ENCODE measurements at places on chromosomes 5 and 9.

- ATAC-seq = no peak
These were observed 38.9 kb upstream of the TNFSF8 start for GRCh38 chr9:114969269-114969668.

DNA sequence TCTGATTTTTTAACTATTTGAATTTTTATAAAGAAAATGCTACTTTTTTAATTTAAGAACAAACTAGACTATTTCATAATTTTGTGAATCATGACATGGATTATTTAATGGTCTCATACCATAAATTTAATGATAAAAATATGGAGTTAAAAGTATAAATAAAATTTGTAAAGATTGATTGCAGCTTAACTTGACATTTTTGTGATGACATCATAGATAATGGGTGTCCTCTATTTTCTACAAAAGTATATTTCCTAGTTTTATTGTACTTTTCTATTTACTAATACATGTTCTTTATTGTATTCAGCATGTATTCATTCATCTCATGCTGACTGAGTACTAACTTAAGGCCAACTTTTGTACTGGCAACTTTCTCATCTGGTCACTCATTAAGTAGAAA lies 1096.5 kb downstream of the NR2F1-AS1 start:
- ATAC-seq = no peak

- no peak for ATAC-seq
These were observed 1.3 kb upstream of the OR13J1 start for GRCh38 chr9:35871545-35871944.

DNA sequence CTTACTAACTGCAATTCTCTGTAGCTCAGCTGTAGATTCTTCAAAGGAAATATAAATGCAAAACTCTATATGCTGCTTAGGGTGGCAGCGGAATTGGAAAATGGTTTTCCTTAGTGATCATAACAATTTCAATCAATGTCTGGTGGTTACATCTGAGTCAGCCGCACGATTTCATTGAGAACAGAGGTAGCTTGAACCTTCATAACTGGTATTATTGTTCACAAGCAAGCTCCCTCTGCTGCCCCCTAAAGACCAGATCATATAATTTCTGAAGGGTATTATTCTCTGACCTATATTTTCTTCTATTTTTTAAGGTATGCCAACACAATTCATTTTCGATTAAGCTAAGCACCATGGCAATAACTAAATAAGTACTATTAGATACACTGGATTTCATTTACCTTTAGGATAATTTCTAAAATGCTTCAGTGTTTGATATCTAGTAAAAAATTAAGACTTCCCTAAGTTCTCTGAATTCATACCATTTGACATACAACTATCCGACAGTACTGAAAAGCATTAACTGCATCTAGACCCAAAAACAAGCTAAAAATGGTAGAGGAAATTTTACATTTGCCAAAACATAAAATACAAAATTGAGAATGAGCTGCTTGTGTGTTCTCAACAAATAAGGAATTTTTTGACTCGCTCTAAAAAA lies 181.1 kb upstream of the SPEF2 start:
- no peak for ATAC-seq

- ATAC-seq = no peak
These were observed 1.2 kb downstream of the ABO start for GRCh38 chr9:133273819-133274218.

DNA sequence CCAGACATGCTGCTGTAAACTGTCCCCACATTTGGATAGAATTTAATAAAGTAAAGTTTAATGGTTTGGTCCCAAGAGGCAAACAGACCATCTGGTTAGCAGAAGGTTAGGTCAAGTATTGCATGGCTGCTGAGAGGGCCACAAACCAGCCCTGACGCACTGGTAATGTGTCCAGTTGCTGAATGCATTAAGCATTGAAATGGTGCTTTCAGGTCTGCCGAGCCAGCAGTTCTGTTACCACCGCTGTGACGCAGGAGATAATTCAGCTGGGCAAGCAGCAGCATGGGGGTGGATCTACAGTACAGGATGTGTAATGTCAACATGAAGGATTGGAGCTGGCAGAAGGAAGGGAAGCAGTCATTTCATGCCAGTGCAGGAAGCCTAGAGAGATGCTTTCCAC lies 16.0 kb downstream of the ZNF462 start:
- no peak for ATAC-seq

DNA sequence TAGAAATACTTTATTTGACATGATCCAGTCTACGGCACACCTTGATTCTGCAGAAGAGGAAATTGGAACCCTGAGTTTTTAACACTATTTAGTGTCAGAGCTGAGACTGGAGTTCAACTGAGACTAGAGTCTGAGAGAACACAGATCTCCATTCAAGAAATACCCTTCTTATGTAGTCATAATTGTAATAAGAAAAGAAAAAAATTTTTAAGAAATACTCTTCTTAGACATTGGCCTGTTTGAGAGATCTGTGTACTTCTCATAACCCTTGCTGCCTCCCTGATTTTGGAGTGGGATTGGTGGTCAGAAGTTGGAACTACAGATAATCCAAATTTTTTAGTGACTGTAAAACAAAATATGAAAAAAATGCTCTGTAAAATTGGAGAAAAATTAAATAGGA lies 253.4 kb downstream of the ARRDC3 start:
- ATAC-seq = no peak

DNA sequence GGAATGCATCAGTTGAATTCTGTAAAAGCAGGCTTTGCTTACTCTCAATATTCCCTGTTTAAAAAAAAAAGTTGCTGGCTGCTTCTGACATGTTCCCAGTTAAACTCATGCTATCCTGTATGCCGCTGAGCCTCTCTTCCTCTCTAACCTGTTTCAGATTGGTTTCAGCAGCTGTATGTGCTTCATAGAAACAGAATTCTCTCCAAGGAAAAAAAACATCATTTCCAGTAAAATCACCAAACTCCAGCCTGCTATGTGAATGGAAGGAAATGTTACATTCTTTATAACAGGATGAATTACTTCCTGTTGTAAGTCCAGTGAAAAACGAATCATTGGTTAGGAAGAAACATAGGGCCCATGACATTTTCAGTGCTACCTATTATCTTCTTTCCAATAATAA lies 25.7 kb upstream of the KCNV2 start:
- ATAC-seq = no peak

DNA sequence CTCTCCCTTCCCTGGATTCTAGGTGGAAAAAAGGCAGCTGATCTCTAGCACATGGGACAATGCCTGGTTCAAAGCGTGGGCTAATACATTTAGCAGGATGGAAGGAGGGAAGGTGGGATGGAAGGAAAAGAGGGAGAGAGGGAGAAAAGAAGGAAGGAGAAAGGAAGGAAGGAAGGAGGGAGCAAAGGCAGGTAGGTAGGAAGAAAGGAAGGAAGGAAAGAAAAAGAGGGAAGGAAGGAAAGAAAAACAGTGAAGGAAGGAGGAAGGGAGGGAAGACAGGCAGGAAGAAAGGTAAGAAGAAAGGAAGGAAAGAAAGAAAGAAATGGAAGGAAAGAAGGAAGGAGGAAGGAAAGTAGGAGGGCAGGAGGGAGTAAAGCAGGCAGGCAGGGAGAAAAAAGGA lies 12.2 kb upstream of the PALM2AKAP2 start:
- no peak for ATAC-seq

- no peak for ATAC-seq
These were observed 355.5 kb downstream of the TLR4 start for GRCh38 chr9:118059484-118060278.

DNA sequence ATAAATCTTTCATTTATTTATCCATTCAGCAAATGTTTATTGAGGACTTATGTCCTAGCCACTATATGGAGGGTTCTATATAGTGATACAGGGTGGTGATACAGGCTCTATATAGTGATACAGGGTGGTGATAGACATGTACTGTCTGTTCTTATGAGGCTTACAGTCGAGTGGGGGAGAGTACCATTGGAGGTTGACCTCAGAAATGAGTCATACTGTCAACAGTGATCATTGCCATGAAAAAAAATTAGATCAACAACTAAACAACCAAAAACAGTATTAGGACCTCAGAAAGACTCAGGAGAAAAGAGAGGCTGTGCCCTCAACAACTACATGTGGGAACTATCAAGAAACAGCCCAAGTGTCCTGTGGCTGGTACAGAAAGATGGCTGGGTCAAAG lies 22.0 kb downstream of the PAPPA start:
- no peak for ATAC-seq

DNA sequence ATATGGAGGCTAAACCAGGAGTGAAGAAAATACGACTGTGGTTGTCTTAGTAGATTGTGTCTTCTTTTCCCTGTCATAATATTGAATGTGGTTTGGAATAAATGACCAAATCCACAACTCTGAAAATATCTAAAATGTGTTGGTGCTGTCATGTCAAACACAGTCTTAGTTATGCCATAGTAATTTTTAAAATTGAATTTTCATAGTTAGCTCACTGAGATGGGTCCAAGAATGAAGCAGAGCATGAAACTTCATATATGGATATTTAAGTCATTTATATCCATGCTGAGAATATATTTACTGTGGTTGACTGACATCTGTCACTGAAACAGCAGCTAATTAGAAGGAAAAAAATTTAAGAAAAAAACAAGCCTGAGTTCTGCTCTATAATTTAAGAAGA lies 260.4 kb upstream of the ATP10B start:
- no peak for ATAC-seq

DNA sequence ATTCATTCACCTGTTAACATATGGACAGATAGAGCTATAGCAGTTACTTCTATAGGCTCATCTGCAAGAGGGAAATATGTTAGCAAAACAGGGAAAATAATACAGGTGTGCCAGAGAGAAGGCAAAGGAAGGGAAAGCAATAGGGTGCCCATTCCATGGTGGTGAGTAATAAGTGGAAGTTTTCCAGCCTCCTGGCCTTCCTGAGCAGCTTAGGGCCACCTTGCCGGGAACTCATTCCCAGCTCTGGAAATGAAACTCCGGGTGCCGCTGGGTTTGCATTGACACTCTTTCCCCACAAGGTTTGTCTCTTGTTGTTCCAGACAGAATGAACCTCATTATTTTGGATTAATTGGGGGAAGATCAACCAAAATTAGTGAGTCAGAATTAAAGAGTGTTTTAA lies 58.4 kb downstream of the SLC1A3 start:
- ATAC-seq = no peak

DNA sequence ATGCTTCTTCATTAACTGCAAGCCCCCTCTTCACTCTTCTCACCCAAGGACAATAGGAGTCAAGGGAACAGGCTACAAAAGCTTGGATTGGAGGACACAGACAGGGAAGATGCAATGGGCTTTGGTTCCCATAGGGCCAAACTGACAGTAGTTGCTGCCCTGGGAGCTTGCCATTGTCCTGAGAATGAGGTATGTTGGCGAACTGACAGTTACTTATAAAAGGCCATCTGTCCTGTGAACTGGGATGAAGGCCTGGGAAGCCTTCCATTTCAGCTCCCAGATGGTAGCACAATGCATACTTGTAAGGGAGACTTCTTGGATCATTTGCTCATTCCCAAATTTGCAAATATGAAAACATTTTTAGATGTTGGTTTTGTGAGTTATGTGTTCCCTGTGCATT lies 88.9 kb downstream of the SNCAIP start:
- no peak for ATAC-seq

DNA sequence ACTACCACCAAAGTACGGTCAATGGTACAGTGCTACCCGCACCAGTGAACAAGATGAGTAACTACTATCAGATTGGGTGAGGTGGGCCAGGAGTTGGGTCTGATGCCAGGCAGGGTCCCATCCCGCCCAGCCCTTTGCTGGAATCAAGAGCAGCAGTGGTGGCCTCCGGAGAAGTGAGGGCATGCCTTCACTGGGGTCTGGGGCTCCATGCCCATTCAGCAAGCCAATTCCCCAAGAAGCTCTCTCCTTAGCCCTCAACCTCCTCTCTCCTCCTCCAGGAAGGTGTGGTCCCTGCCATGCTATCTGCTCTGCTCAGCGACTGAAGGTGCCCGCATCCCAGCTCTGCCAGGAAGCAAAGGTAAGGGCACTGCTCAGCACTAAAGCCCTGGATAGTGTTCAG lies 62.7 kb upstream of the CPLX2 start:
- ATAC-seq = no peak

- ATAC-seq = no peak
These were observed 1902.2 kb upstream of the C9orf72 start for GRCh38 chr9:29475471-29475870.

- no peak for ATAC-seq
These were observed 61.9 kb downstream of the GLIS3 start for GRCh38 chr9:4237748-4238511.

- no peak for ATAC-seq
These were observed 597.3 kb downstream of the PRELID2 start for GRCh38 chr5:145237843-145238242.

DNA sequence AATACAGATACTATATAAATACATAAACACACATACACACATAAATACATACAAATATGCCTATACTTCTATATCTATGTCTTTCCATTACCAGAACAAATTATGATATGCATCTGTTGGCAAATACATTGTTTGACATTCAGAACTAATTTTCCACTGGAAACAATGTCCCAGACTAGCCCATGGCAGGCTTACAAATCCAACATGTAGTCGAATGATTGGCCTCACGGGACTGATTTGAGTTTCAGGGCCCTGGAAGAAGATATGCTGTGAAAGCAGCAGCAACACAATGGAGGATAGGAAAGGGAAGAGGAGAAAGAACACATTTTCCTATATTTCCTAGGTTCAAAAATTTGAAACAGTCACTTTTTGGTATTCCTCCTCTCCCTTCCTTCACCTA lies 881.1 kb upstream of the DMAC1 start:
- no peak for ATAC-seq

- no peak for ATAC-seq
These were observed 892.9 kb downstream of the NR2F1-AS1 start for GRCh38 chr5:92687821-92688722.

DNA sequence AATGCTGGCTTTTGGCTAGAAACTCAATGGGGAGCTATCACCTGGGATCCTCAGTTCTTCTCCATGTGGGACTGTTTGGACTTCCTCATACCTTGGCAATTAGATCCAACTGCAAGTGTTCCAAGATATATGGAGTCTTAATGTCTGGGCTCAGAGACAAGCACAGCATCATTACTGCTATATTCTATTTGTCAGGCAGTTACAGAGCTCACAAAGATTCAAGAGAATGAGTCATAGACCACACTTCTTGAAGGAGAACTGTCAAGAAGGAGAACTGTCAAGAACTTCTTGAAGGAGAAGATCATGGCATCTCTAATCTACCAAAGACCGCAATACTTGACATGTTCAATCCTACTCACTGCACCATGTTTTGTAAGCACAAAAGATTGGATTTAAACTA lies 106.8 kb upstream of the NREP start:
- ATAC-seq = no peak

DNA sequence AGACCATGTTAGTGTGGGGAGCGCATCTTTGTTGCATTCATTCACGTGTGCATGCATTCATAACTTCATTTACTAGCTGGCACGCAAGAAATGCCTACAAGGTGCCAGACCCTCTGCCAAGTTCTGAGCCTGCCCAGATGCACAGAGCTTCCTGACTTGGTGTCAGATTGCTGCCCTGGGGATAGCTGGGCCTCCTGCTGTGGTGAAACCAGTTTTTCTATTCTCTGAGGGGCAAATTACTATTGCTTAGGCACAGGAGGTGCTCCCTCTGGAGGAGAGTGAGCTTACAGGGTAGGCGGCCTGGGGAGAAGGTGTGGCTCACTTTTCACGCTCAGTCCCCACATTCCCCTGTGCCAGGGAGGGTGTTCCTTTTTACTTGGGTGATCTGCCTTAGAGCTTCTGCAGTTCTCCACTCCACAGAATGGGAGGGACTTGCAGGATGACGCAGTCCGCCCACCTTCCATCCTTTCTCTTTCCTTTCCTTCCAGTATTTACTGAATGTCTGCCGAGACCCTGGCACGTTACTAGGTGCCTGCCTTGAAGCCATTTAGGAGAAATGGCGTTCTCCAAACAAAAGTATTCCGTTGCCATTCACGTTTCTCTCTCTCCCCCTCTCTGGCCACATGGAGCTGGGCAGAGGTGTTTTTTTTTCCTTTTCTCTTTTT lies 27.9 kb upstream of the CTNNA1 start:
- ATAC-seq = no peak
